ENCODE measurements at places on chromosomes 3 and 15.

GRCh38 chr15:99476413-99477222, 89.2 kb upstream of the MEF2A start:
- DNase-seq: peak; percentile 99

GRCh38 chr3:169348276-169348675, 315.2 kb downstream of the MECOM start:
- DNase-seq: no peak

GRCh38 chr15:78308422-78309032, 9.1 kb upstream of the SKIC8 start:
- DNase-seq: peak; percentile 63

GRCh38 chr3:101262393-101263240, 57.8 kb downstream of the IMPG2 start:
- DNase-seq: no peak

DNA sequence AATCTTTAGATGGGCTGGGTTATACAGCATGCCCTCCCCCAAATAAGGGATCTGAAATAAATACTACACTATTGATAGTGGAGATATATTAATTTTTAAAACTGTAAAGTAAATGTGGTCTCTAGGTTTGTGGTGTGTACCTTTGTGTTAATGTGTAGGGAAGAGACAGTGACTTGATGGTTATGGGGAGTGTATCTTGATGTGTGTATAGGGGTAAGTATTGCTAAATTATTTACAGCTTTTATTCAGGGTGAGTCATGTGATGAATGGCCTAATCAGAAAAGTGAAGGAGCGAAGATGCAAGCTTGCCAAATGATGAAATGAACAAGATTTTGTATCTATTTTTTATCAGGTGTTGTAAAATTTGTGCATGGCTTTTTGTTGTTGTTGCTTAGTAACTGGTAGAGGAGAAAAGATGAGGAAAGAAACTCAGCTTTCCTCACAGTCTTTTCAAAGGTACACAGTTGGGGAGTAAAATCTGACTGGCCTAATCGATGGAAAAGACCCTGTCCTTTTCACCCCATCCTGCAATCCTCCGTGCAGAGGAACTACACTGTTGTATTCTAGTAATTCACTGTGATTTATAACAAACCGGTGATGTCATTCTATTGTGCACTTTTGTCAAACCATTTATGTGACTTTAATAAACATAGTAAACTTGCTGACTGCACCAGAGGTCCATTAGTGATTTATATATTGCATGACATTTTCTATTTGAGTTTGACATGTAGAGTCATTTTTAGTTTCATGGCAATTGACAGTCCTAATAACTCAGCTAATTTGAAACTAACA, 17.7 kb downstream of the FEM1B start:
- no peak for DNase-seq

- peak; percentile 87 for DNase-seq
These were observed 6.7 kb downstream of the TNFSF10 start for GRCh38 chr3:172516318-172517214.

GRCh38 chr15:21262851-21263425, 177.4 kb downstream of the POTEB3 start:
- no peak for DNase-seq

GRCh38 chr3:42613462-42613861, 13.0 kb downstream of the NKTR start:
- no peak for DNase-seq

- no peak for DNase-seq
These were observed 2.4 kb downstream of the MAN2A2 start for GRCh38 chr15:90905306-90906180.

DNA sequence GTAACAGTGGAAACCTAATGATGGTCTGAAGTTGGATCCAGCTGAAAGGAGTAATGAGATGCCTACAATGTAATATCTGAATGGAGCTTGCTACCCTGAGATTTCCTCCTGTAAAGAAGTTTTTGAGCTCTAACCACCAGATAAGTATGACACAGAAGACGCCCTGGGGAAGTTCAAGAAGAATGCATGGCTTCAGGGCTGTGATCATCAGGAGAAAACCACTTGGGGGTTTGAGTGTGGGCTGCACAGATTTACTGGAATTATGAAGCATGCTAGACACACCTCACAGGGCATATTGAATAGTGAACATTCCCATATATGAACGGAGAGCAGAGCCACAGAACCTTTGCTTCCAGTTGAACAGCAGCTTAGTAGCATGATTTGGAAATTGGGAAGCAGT, 10.6 kb upstream of the CCDC80 start:
- peak; percentile 75 for DNase-seq

- no peak for DNase-seq
These were observed 71.0 kb downstream of the SETD5 start for GRCh38 chr3:9468460-9468859.

GRCh38 chr3:13874891-13875290, 5.0 kb downstream of the WNT7A start:
- no peak for DNase-seq

GRCh38 chr3:177263615-177264368, 66.5 kb upstream of the TBL1XR1 start:
- peak; percentile 33 for DNase-seq

DNA sequence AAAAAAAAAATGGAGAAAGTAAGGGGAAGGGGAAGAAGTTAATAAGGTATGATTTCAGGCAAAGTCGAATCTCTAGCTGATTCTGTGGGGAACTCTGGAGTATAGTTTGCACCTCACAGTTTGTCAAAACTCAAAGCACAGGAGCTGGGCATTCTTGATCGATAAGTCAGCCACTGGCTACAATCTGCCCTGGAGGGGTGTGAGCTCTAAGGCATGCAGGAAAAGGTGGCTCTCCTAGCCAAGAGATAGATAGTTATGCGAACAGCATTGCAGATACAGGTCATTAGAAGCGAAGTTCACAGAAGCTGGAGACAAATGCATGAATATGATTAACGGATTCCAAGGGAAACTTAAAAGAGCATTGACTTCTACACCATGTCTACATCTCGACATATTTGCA, 952.6 kb downstream of the AGBL1 start:
- DNase-seq: no peak

DNA sequence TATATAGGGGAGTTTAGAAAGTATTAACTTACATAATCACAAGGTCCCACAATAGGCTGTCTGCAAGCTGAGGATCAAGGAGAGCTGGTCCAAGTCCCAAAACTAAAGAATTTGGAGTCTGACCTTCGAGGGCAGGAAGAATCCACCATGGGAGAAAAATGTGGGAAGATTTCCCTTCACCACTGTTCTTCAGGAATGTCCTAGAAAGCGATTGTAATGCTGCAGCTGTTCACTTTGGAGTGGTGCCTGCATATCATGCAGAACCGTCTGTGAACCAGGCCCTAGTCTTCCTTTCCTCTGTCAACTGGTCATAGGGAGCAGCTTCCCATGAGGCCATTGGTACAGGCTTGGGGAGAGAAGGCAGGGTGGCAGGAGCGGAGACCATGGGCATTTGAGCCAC, 497.9 kb upstream of the ARPP21 start:
- no peak for DNase-seq

DNA sequence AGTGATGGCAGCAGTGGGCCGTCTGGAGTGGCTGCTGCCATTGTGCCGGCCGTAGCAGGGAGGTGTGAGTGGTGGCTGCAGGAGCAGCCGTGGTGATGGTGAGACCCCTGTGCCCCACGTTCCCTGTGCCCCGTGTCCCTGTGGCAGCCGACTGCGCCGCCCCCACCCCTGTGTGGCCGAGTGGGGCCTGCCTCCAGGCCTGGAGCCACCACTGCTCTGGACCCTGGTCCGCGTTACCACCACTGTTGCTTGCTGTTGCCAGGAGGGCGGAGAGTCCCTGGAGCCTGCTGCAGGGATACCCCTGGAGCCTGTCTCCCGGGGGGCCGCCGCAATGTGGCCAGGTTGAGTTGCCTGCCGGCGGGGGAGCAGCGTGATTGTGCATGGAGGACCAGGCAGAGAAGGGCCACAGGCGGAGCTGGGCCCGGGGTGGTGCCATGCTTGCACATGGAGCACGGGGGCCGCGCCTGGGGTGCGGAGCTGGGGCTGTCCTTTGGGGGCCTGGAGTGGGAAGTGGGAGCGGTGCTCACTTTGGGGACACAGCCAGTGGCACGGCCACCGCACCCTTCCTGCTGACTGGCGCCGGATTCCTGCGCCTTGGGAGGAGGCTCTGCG, 50.1 kb downstream of the SLC6A20 start:
- DNase-seq: no peak

GRCh38 chr15:89777073-89777751, 1.1 kb downstream of the MESP2 start:
- no peak for DNase-seq

DNA sequence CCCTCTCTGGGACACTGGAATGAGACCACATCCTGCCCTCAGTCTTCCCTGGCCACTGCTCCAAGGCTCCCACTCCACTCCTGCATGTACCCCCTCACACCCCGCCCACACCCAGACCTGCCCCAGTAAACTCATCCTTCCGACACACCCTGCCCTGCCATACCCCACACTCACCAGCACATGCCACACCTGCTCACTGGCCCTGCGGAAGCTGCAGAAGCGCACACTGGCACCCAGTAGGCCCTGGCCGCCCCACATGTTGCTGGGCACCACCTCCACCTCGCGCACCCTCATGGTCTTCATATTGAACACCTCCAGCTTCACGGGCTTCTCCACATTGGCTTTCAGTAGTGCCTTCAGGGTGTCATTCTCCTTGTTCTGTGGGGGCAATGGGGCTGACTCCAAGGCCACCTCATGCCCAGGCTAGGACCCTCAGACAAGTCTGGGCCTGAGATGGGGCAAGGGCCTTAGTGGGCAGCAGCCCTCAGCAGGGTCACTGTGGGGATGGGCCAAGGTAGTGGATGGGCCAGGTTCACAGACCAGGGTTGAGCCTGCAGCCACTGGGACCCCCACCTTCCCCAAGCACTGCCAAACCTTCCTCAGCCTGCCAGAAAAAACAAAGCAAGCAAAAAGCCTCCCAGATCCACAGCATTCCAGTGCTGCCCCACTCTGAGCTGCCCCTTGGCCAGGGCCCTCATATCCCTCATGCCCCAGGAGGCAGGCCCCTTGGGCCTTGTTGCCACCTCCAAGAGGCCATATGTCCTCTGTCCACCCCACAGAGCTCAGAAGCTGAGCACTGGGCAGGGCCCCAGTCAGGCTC, 4.7 kb downstream of the GORASP1 start:
- no peak for DNase-seq

- DNase-seq: no peak
These were observed 127.3 kb downstream of the IGF1R start for GRCh38 chr15:98775498-98776230.

- no peak for DNase-seq
These were observed 267.8 kb upstream of the C2CD4B start for GRCh38 chr15:62432702-62433398.

DNA sequence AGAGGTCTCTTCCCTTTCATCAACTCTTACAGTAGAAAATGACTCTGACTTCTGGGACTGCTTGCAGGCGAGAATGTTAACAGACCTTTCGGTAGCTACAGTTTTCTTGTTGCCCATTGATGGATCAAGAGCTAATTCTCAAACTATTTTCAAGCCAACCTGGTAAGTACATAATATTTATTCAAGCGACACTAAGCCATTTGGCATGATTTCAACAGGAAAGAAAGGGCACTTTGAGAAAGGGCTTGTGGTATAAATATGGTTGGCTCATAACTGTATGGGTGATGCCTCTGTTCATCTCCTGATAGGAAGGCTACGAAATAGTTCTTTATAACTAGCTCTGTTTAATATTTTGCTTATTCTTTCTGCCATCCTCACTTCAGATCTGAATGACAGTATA, 196.2 kb upstream of the CNTN4 start:
- no peak for DNase-seq

- DNase-seq: no peak
These were observed 278.9 kb upstream of the STT3B start for GRCh38 chr3:31253782-31254181.

- peak; percentile 82 for DNase-seq
These were observed 412 bp upstream of the CTXN2 start for GRCh38 chr15:48190932-48191573.

- no peak for DNase-seq
These were observed 91.7 kb upstream of the MITF start for GRCh38 chr3:69647511-69648110.

- no peak for DNase-seq
These were observed 149.8 kb downstream of the GABRB3 start for GRCh38 chr15:26623071-26623470.

DNA sequence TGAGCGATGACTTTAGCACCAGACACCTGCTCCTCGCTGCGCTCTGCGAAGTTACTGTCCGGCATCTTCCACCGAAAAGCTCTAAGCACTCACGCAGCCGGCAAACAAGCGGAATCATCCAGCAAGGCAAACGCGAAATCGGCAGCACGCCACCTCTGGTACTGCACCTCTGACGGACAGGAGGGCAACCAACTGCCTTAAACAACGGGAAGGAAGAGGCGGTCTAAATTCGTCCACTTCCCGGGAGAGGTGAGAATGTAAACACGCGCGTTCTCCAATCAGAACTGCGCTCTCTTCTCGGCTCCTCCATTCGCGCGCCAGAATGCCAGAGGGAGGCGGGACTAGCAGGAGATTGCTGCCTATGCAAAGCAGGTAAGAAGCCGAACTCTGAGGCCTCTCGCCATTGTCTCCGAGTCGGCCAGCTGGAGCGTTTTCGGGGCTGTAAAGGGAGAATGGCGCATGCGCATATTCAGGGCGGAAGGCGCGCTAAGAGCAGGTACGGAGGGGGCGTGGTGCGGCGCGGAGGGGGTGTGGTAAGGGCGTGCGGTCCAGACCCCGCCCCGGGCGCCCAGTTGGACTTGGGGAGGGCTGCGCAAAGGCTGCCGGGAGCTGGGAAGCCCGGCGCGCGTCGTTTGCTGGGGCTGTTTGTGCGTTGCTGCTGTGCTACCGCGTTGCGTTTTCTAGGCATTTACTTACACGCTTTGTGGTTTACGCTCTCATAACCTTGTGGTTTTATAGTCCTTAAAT, at the start of the genes BTD and HACL1:
TSS of gene BTD (plus strand) at position 347 of the 747 bp plus-strand sequence. CDS start 33,695 bp downstream, outside the sequence.
TSS of gene HACL1 (minus strand) at position 171 of the 747 bp plus-strand sequence. CDS start at position 65, 106 bp downstream.
- DNase-seq: peak; percentile 100

DNA sequence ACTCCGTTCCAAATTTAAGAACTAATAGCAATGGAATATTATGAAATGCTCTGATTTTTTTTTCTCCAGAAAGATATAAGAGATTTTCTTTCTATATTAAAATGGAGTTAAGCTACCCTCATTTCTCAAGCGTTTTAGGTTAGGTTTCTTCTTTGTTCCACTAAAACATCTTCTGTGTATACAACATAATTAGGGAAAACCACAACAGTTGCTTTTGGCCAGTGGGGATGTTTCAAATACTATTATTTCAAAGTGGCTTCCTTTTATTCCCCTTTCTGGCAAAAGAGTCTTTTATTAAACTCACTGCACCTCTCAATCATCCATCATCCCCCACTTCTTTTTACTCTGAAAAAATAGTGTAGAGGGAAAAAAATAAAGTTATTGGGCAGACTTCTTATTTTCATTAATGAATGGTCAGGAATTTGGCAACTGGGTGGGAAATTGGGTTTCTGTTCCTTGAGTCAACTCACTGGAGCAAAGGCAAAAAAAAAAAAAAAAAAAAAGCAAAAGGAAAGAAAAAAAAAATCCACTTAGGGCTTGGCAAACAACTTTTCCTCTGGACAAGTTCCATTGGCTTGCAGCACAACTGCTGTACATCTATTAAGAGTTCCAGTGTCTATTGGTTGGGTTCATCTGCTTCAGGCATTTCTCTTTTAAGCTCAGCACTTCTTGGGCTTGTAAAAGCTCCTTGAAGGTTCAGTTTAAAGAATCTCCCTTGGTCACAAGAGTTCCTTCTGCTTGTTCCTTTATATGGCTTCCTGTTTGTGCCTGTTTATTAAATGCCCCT, 963.4 kb downstream of the ROBO1 start:
- DNase-seq: peak; percentile 63

- DNase-seq: no peak
These were observed 93.5 kb downstream of the ADAMTS17 start for GRCh38 chr15:100248236-100248635.

- DNase-seq: no peak
These were observed 94.3 kb downstream of the IGF2BP2 start for GRCh38 chr3:185730550-185730949.
